OCI-LY7 (cell line): ENCODE measurements at places on chromosomes 5 and 9. TPM values are rescaled to one million over a fixed set of nuclear protein-coding genes. Genes with fewer than 3 reads are reported as not detected.

- no peak for DNase-seq
Measured at GRCh38 chr5:120088836-120089235, 375.3 kb upstream of the PRR16 start.

- DNase-seq: no peak
Measured at GRCh38 chr5:42876375-42876844, 64.7 kb upstream of the SELENOP start.

DNA sequence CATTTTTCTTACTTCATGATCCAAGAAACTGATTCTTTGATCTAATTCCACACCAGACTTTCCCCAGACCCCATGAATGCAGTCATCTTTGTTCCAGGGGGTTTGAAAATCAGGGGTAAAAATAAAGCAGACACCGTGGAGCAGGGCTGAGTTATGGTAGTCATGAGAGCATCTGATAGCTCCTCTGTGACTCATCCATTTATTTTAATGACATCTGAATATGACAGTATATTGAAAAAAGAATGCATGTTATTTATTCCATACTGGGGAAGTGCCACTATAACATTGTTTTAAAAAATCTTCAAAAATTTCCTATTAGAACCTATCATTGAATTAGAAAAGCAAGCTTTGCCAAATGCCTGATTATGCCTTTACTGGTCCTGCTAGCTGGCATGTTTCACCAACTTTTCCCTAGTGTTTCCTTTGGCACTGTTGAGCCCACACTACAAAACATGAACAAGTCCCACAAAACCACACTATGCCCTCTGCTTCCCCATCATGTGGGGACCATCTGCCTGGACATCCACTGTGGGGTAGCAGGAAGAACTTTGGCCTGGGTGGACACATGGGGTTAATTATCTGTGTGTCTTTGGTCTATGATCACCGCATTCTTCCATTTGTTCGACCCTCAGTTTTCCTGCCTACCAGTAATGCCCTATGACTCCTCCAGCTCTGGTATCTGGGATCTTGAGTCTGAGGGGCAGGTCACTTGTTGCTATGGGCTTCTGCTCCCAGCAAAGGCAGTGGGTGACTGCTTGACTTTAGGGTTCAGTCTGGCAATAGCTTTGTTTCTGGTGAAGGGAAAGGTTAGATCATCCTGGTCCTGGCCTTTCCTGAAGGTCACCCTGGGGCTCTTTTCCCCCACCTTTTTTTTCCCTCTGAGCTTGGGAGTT lies 82.7 kb upstream of the PANK3 start:
- DNase-seq: no peak

The IFNB1 gene
- not detected in 2 replicates for total RNA-seq

The ZNF366 gene
- not detected in 2 replicates for total RNA-seq

- no peak for DNase-seq
Measured at GRCh38 chr5:66757834-66758371, 161.7 kb downstream of the MAST4 start.
